Thoracic aorta (tissue), 2 donors: ENCODE measurements at places on chromosomes 16 and 17.

GRCh38 chr16:11187522-11188023 is 68.4 kb downstream of the SOCS1 start:
- no peak for DNase-seq

- DNase-seq = no peak
Observed at GRCh38 chr17:8226536-8227237, 16.3 kb upstream of the AURKB start.

- DNase-seq = no peak
Observed at GRCh38 chr17:17691468-17692263, 10.4 kb downstream of the RAI1 start.

- DNase-seq = no peak
Observed at GRCh38 chr16:88076211-88076931, 125.1 kb downstream of the BANP start.
